Muscle of leg (tissue), 16 donors: ENCODE measurements at places on chromosomes 12 and 14.

GRCh38 chr14:53350866-53351265 lies 197.7 kb upstream of the DDHD1 start:
- DNase-seq = no peak

DNA sequence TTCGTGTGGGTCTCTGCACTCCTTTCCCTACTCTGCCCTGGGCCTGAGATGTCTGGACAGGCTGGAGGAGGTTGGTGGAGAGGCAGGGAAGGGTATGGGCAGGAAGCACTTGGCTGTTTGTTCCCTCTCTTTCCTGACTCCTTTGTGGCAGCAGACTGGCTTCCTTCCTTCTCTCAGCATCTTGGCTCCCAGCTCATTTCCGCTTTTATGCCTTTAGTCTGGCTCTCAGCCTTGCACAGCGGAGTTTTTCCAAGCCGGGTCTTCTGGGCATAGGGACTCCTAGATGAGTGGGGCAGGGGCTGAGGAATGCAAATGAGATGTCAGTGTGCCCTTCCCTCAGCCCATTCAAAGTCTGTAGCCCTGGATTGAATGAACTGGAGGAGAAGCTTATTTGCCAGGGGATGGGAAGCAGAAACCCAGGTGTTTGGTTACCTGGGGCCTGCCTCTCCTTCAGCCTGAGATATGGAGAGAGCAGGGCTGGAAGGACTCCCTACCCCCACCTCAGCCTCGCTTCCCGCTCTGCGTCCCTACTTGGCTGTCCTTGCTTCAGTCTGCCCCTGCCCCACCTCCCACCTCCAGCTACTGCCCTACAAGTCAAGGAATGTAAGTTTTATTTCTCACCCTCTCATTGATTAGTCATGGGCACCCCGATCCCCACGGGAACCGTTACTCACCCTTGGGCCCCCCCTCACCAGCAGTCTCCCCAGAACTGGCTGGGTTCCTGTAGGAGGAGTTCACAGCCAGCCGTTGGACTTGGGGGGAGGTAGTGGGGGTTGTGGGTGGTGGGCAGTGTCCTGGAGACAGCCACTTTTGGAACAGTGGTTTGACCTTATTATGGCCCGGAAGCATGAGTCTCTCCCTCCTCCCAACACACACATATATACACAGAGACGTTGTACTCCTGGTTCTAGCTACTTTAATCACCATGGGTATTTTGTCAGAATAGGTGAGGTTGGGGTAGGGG lies 9.3 kb upstream of the ITGA5 start:
- DNase-seq = peak; percentile 67

DNA sequence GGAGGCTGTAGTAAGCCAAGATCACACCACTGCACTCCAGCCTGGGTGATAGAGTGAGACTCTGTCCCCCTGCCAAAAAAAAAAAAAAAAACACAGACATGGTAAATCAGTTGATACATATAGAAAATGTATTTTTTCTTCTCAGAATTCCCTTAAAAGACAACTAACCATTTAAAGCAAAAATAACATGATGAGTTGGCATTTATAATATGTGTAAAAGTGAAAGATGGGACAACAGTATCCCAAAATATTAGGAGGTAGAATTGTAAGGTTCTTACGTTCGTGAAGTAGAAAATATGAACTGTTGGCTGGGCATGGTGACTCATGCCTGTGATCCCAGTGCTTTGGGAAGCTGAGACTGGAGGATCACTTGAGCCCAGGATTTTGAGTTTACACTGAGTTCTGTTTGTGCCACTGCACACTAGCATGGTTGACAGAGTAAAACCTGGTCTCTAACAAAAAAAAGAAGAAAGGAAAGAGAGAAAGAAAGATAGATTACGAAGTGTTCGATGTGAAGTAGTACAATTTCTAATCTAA lies 296.7 kb downstream of the FBXL14 start:
- no peak for DNase-seq

- peak; percentile 36 for DNase-seq
Measured at GRCh38 chr14:63435838-63436237, 107.3 kb downstream of the PPP2R5E start.

GRCh38 chr12:4780641-4781611 lies 60.7 kb downstream of the GALNT8 start:
- peak; percentile 64 for DNase-seq

- DNase-seq = peak; percentile 25
Measured at GRCh38 chr12:64450711-64451486, 1.0 kb upstream of the TBK1 start.

DNA sequence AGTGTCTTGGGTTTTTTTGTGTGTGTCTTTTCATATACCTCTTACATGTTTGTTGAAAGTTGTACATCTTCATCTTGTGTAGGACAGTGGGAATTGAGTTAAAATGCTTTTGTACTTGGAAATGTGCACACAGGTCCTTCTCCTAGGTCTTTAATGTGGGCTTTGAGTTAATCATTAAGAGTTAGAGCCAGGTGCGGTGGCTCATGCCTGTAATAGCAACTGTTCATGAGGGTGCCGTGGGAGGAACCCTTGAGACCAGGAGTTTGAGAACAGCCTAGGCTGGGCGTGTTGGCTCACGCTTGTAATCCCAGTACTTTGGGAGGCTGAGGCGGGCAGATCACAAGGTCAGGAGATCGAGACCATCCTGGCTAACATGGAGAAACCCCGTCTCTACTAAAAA lies 13.9 kb downstream of the CLECL1 start:
- no peak for DNase-seq

GRCh38 chr12:101642115-101643067 lies 47.6 kb downstream of the MYBPC1 start:
- DNase-seq = no peak

DNA sequence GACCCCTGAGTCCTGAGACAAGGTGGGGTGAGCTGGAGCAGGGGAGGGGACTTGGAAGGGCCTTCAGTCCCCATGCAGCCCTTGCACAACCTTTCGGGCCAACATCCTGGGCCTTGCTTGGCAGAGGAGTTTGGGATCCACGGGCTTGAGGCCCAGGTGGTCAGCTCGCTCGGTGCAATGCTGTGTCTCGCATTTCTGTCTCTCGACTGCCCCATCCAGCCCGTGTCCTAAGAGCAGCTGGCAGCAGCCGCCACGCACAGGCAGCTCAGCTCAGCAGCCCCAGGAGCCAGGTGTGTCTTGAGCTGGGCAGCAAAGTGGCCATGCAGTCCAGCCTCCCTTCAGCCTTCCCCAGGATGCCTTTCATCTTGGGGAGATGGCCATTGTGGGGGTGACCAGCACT lies 10.8 kb downstream of the PACS2 start:
- DNase-seq = peak; percentile 21

DNA sequence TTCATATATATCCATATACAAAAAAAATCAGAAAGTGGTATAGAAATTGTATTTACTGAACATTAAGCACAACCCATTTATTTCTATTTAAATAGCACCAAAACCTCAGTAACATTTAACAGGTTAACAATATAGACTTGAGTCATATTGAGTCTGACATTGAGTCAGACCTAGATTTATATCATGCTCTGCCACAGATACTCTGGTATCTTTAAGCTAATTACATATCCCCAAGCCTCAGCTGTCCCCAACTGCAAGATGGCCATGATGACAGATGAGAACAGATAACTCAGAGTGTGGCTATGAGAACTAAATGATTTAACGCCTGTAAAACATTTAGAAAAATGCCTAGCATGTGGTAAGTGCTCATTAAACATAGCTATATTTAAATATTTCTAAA lies 40.3 kb downstream of the IFNG start:
- DNase-seq = no peak
